Activated naive CD8-positive, alpha-beta T cell treated with anti-CD3 and anti-CD28 coated beads, Interleukin-2, amount 50 U/mL, for 24 hours (primary cell): ENCODE measurements at places on chromosomes 2 and 18.

DNA sequence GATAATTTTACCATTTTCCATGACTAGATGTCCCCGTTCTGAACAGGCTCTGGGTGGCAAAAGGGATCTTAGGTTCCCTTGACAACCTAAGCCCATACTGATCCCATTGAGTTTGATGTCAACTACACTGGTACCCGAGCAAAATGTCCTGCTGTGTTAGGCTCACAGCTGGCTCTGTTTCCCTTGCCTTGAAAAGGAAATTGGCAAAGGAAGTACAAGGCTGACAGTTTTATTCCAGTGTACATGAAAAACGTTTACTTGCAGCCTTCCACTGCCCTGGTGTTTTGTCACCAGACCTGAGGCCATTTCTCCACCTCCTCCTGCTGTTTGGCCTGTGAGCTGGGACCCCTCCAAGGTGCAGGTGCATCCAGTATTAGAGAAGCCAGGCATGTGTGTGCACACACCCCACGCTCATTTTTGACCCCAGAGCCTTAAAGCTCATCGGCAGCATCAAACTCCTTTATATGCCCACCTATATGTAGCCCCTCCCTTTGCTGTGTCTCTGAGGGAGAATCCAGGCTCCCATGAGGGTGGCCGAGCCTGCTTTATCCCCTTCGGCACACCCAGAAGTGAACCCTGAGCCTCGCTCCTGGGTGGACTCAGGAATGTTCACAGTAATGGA, 171.3 kb downstream of the NDUFA10 start:
- H3K27me3 ChIP-seq, result peaks cover 21% of the 10 kb centered on the region
- no peaks in the 10 kb centered on the region for H3K4me1 ChIP-seq
- DNase-seq, result no peak
- H3K27ac ChIP-seq, result no peak overlapping the region
- H3K36me3 ChIP-seq, result peaks cover 2% of the 10 kb centered on the region
- no peak overlapping the region for H3K4me3 ChIP-seq

GRCh38 chr2:151166410-151166809, 95.3 kb downstream of the RBM43 start:
- no peaks in the 10 kb centered on the region for H3K27me3 ChIP-seq
- H3K4me1 ChIP-seq, result no peaks in the 10 kb centered on the region
- H3K4me3 ChIP-seq, result no peak overlapping the region
- no peaks in the 10 kb centered on the region for H3K36me3 ChIP-seq

DNA sequence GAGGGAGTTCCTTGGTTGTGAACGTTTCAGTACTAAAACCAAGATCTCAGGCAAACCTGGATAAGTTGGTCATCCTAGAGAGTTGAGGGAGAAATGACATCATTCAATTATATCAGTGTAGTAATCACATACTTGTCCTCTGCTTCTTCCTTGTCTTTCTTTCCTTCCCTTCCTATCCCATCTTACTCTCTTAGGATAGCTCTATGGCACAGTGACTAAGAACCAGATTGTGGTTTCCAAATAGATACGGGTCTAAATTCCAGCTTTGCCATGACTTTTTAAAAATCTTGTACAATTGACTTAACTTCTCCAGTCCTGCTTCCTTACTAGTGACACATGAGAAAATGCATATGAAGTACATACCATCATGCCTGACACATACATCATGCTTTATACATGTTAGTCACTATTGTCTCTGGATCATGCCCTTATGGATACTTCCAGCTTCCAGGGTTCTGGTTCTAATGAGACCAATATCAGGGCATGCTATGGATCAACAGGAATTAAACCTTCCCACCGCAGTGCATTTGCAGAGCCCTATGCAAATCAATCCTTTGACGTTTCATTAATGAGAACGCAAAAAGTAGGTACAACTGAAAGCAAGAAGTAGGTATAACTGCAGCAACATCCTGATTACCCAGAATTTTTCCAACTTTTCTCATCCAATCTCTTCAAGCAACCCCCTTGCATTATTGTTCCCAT, 168.0 kb upstream of the KLF7 start:
- DNase-seq, result no peak
- H3K36me3 ChIP-seq, result peaks cover 2% of the 10 kb centered on the region
- H3K27me3 ChIP-seq, result no peaks in the 10 kb centered on the region
- peaks cover 95% of the 10 kb centered on the region for H3K4me1 ChIP-seq
- H3K27ac ChIP-seq, result peak overlapping the region; percentile 95

DNA sequence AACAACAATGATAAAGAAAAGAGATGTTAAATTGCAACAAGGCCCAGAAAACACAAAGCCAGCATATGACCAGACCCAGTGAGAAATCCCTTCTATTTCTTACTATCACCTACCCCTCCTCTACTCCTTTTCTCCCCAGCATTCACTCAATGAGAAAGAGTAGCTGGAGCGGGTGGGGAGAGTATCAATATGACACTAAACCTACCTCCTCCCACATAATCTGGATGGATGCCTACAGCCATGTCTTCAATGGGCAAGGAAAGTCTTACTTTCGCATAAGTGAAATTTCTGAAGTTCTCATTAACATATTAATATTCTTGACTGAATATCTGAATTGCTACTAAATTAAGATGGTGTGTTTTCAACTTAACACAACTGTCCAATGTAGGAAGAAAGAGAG, 78.2 kb downstream of the AFF3 start:
- peaks cover 12% of the 10 kb centered on the region for H3K36me3 ChIP-seq
- H3K27me3 ChIP-seq, result peaks cover 2% of the 10 kb centered on the region
- peak overlapping the region; percentile 34 for H3K4me3 ChIP-seq
- H3K4me1 ChIP-seq, result peaks cover 62% of the 10 kb centered on the region
- DNase-seq, result no peak
- H3K27ac ChIP-seq, result peak overlapping the region; percentile 13

GRCh38 chr18:45201489-45201888, 413.8 kb upstream of the SLC14A2 start:
- no peak for DNase-seq
- no peak overlapping the region for H3K4me3 ChIP-seq
- H3K27me3 ChIP-seq, result peaks cover 9% of the 10 kb centered on the region
- no peak overlapping the region for H3K27ac ChIP-seq

DNA sequence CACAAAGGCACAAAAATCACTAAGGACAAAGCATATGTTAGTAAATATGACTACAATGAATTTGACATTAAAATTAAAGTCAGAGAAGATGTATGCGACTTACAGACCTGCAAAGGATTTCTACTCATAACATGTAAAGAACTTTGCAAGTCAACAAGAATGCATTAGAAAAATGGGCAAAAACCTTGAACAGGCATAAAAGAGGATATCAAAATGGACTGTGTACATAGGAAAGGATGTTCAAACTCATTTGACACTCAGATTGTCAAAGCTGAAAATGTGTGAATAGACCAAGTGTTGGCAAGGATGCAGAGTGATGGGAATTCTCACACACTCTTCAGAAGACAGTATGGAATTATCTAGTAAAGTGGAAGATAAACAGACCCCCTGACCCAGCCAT, 94.9 kb downstream of the MYOM1 start:
- H3K27me3 ChIP-seq, result no peaks in the 10 kb centered on the region
- no peak for DNase-seq
- peaks cover 4% of the 10 kb centered on the region for H3K4me1 ChIP-seq
- H3K27ac ChIP-seq, result no peak overlapping the region

DNA sequence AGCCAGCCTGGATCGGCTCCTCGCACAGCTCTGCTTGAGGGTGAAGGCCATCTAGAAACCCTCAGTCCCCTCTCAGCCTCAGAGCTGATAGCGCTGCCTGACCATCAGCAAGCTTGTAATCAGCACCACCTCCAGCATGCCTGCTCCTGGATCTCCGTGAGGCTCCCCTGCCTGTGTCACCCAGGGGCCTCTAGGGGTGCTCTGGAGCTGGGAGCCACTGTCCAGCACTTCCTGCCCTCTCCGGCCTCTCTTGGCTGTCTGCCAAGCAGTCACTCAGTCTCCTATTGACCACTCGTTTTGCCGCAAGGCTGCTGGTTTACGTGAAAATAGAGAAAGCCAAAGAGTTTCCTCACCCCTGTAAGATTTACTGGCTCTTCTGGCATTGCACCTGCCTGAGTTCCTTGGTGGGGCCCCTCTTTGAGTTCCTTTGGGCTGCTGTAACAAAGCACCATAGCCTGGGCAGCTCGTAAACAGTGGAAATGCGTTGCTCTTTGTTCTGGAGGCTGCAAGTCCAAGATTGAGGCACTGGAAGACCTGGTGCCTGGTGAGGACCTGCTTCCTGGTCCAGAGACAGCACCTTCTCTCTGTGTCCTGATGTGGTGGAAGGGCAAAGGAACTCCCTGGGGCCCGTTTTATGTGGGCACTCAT, 17.9 kb downstream of the CAPN10 start:
- H3K4me1 ChIP-seq, result no peaks in the 10 kb centered on the region
- no peaks in the 10 kb centered on the region for H3K36me3 ChIP-seq
- no peak overlapping the region for H3K27ac ChIP-seq
- no peak for DNase-seq
- no peaks in the 10 kb centered on the region for H3K27me3 ChIP-seq

- no peak overlapping the region for H3K4me3 ChIP-seq
- no peak for DNase-seq
- H3K4me1 ChIP-seq, result peaks cover 27% of the 10 kb centered on the region
- H3K36me3 ChIP-seq, result peaks cover 67% of the 10 kb centered on the region
- H3K27me3 ChIP-seq, result no peaks in the 10 kb centered on the region
- H3K27ac ChIP-seq, result peak overlapping the region; percentile 86
Measured at GRCh38 chr18:51082571-51083267, 52.7 kb downstream of the SMAD4 start.

DNA sequence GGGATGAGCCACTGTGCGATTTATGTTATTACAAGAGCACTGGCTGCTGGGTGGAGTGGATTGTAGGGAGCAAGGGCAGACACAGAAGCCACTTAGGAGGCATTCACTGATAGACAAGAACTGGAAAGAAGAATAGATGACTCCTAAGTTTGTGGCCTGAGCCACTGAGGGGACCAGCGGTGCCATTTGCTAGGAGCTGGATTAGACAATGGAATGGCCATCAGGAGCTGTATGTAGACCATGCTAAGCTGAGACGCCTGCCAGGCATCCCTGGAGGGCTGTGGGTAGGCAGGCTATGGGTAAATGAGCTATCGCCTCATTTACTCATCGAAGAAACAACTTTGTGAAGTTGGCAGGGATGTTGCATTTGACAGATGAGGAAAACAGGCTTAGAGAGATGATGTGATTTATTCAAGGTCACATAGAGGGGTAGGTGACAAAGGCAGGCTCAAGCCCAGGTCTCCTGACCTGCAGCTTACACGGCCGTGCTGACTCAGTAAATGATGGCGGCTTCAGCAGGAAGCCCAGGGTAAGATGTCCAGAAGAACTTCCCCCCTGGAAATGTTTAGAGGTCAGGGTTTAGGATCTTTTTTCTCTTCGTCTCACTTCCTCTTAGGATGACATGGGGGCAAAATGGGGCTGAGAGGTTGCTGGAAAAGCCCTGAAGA, 2.8 kb downstream of the MFSD2B start:
- no peak for DNase-seq
- H3K27me3 ChIP-seq, result peaks cover 25% of the 10 kb centered on the region
- no peak overlapping the region for H3K4me3 ChIP-seq

DNA sequence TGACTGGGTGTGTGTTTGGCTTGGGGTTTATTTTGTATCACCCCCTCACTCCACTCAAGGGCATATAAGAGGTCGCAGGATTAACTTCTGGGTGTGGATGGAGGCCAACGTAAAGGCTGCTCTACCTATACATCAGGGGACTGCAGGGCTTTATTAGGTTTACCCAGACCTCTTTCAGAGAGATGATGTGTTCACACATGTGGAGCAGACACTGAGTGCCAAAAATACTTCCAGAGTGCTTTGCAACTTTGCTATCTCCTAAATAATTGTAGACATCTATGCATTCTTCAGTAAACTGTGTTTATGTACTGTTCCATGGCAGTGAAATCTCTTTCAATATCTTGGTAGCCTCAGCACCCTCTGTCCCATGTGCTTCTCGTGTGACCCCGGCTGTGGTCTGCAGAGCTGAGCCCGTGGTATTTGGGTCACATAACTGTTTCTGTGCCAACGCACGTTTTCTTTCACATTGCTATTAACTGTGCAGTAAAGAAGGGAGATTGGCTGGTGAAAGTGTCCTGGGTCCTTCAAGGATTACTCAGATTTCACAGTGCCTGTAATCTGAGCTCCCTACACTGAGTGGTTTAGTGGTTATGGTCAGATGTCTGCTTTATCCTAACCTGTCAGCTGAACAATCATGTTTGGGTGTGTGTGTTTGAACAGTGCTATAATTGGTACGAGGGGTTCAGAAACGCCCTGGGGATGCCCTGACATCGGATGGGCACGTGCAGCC, 208.1 kb downstream of the VAPA start:
- no peaks in the 10 kb centered on the region for H3K27me3 ChIP-seq
- DNase-seq, result no peak
- H3K4me3 ChIP-seq, result no peak overlapping the region
- no peaks in the 10 kb centered on the region for H3K36me3 ChIP-seq
- H3K27ac ChIP-seq, result no peak overlapping the region

- H3K27me3 ChIP-seq, result no peaks in the 10 kb centered on the region
- no peaks in the 10 kb centered on the region for H3K4me1 ChIP-seq
- DNase-seq, result no peak
- H3K36me3 ChIP-seq, result no peaks in the 10 kb centered on the region
- H3K27ac ChIP-seq, result no peak overlapping the region
Measured at GRCh38 chr18:65477455-65477854, 273.4 kb upstream of the CDH7 start.

- DNase-seq, result no peak
- peaks cover 3% of the 10 kb centered on the region for H3K27me3 ChIP-seq
- H3K27ac ChIP-seq, result no peak overlapping the region
- no peaks in the 10 kb centered on the region for H3K36me3 ChIP-seq
Measured at GRCh38 chr2:129619471-129619870, 360.0 kb upstream of the RAB6C start.

DNA sequence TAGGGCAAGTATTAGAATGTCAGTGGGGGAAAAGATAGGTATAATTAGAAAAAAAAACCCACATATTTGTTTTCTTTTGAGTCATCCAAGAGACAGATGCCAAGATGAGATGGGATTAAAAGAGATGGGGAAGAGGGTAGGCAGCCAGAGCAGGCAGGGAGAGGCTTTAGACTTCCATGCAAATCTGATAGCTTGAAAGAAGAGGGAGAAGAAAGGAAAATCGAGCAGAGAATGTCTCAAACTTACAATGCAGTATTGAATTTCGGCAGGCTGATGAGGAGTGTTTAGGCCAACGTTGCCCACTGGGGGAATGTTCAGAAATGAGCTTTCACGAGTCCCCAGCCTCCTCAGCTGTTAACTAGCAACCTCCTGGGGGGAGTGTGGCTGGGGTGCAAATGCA, 91.3 kb downstream of the SPATS2L start:
- no peaks in the 10 kb centered on the region for H3K36me3 ChIP-seq
- H3K4me3 ChIP-seq, result no peak overlapping the region
- no peak for DNase-seq
- no peak overlapping the region for H3K27ac ChIP-seq

DNA sequence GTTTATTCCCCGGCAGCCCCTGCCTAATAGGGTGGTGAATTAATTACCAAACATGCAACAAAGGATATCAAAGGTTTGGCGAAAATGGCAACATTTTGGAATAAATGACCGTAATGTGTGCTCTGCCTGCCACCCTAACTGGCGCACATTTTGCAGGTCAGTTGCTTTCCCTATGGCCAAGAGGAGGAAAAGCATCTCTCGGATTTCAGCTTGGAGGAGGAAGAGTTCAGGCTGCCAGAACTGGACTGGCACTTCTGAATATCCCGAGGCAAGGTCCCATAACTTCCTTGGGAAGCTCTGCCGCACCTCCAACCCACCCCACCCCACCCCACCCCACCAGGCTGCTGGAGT, 37.1 kb downstream of the SLC25A52 start:
- no peak for DNase-seq
- peaks cover 23% of the 10 kb centered on the region for H3K27me3 ChIP-seq
- H3K27ac ChIP-seq, result no peak overlapping the region
- H3K36me3 ChIP-seq, result no peaks in the 10 kb centered on the region
